ENCODE measurements at places on chromosomes 6 and 20.

- no peak for DNase-seq
Observed at GRCh38 chr20:57192311-57192710, 74.1 kb downstream of the BMP7 start.

DNA sequence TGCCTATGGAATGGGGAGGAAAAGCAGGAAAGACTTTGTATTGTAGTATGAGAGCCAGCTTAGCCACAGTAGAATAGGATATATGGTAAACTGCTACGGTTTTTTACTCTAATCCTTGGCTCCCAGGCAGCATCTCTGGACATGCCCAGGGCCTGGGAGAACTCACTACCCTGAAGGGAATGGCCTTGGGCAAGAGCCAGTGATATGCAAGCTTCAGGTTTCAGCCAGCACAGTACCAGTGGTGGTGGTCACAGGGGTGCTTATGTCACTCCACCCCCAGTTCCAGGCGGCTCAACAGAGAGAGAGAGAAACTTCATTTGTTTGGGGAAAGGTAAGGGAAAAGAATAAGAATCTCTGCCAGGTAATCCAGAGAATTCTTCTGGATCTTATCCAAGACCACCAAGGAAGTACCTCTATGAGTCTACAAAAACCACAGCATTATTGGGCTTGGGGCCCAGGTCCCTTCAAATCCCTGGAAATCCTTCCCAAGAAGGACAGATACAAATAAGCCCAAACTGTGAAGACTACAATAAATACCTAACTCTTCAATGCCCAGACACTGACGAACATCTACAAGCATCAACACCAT is 121.2 kb downstream of the THBS2 start:
- no peak for DNase-seq

- peak; percentile 75 for DNase-seq
Observed at GRCh38 chr6:101597693-101598092, 204.2 kb downstream of the GRIK2 start.

- no peak for DNase-seq
Observed at GRCh38 chr20:53077373-53078205, 105.4 kb downstream of the TSHZ2 start.

DNA sequence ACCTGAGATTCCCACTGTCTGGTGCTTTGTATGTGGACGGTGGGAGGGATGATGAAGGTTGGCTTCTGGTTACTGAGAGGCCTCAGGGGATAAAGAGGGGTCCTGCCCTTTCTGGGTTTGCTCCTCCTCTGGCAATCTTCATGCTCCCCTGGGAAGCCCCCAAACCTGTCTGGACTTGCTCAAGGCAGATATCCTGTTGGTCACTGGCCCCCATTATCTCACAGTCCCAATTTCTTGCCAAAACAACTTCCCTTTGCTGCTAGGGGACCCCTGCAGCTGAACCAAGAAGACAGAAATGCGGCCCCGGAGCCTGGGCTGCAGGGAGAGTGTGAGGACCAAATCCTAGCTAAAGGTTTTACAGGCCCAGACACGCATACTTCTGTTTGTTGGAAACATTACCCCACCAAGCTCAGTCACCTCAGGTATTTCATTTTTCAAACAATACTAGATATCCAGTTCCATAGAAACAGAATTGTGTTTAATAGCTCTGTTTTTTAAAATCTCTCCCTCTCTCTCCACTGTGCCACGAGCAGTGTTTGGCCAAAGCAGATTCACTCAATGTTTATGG is 63.4 kb upstream of the MRPS10 start:
- no peak for DNase-seq

- DNase-seq, result no peak
Observed at GRCh38 chr20:10925767-10926166, 252.0 kb upstream of the JAG1 start.

- no peak for DNase-seq
Observed at GRCh38 chr6:154520280-154520679, 9.8 kb upstream of the CNKSR3 start.

- no peak for DNase-seq
Observed at GRCh38 chr20:5928836-5929715, 21.3 kb downstream of the TRMT6 start.

DNA sequence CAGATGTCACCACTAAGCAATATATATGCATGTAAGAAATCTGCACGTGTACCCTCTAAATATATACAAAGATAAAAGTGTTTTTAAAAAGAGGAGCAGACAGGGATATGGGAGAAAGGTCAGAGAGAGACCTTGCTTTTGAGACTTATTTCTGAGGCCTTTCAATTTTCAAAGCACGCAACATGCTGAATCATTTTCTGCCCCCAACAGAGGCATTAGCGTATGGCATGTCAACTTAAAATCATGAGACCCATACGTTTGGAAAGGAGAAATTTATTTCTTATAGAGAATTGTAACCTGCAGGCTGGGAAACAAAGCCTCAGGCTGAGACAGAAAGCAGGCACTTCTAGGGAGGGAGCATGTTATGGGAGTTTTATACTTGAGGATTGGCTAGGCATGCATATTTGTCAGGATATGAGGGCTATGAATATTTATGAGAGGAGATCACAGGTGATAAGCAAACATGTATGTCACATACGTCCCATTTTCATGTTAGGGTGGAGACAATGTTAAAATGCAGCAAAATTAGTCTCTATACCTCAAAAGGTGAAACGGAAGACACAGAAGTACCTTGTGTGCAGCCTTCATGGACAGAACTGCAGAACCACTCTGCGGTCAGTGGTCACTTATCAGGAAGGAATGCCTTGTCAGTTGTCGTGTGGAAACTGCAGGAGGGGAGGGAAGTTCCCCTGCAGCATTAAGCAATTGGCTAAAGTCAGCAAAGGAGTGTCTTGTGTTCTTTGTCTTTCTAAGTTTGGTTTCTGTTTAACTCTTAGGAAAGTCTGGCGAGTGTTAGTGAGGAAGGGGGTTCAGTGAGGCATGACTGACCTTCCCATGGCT is 6.3 kb upstream of the GABRR2 start:
- no peak for DNase-seq

- no peak for DNase-seq
Observed at GRCh38 chr6:12298995-12299394, 8.8 kb downstream of the EDN1 start.

DNA sequence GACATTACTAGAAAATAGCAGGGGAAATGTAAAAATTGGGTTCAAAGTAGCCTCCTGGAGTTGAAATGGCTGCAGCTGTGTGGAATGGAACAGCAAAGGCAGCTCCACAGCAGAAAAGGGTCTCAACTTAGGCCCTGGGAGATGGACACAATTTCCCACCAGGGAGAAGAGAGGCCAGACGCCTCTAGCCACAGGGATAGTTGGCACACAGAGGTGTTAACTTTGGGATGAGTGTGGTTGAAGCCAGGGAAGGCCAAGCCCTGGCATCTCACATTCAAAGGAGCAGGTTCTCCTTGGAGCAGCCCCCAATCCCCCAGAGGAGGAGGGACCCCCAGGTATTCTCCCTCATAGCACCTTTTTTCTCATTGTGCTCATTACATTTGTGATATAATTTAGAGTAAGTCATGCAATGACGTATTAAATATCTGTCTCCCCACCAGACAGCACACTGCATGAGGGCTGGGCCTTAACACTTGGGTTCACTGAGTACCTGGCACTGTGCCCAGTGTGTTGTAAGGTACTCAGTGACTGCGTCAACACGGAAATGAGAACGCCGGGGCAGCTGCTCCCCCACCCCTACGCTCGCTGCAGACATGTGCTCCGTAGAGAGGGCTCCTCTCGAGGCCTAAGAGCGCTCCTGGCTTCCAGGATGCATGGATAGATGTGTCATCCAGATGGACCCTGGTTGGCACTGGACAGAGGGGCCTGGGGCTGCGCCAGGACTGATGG is 76.0 kb upstream of the CD93 start:
- DNase-seq, result no peak

DNA sequence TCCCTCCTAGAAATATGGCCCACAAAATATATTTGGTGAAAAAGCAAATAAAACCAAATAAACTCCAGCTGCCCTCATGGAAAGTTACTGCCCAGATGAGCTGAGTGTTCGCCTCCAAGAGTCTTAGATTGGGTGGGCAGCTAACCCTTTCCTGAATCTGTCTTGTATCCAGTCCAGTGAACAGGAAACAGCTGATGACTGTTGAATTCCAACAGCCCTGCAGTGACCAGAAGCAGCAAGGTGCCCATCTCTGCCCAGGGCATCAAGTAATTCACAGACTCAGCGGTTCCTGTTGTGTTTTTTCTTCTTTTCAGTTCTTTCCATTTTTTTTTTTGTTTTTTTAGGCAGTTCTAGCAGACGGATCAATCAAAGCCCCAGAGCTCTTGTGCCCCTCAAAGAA is 199.2 kb downstream of the UBE3D start:
- DNase-seq, result no peak

GRCh38 chr6:130970839-130971410 is 92.1 kb downstream of the EPB41L2 start:
- no peak for DNase-seq

DNA sequence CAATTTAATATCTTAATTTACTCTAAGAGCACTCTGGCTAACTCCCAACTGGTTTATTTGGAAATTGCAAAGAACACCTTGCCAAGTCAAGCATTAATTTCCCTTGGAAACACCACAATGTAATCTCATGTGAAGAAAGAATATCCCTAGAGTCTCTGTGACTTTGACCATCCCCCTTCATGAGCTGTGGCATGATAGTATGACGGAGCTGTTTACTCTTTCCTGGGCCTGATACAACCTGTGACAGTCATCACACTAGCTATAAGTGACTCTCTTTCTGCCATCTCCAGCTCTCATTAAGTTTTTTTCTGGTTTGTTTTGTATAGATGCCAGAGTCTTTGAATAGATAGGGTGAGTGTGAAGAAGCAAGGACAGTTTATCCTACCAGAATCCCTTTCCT is 470.3 kb upstream of the JARID2 start:
- DNase-seq, result no peak

DNA sequence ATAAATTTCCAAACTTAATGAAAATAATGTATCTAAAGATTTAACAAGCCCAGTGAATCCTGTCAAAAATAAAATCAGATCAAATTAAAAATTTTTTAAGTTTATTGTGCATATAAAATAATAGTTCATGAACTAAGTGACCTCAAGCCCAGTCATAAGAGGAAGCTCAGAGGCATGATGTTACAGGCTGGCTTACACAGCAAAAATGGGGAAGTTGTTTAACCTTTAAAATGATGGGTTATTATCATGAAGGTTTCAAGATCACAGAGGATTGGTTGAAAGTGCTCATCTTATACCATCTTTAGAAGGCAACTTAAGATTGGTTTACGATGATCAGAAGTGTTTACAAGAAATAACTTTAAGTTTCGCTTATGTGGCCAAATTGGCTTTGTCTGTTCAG is 102.5 kb downstream of the PAK5 start:
- DNase-seq, result no peak

DNA sequence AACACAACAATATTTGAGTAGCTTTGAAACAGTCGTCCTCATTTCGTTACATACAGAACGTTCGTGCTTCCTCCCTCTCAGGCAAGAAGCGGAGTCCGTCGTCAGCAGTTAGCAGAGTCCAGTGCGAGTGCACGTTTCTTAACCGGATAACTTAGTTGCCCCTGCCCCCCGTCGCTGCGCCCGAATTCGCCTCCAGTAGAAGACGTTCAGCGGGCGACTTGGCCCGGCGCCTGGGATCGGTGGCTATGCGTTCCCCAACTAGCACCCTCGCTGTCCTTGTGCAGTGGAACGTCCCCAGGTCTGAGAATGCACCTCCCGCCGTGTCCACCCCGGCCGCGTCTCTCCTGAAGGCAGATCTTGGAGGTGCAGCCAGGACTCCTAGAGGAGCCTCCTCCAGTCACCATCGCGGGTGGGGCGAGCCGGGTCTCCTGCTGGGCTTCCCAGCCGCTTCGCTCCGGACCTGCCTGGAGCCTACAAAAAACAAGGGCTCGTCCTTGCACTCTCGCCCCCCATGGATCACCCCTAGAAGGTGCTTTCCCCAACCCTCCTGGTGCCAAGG is 910 bp upstream of the PCSK2 start:
- DNase-seq, result no peak

DNA sequence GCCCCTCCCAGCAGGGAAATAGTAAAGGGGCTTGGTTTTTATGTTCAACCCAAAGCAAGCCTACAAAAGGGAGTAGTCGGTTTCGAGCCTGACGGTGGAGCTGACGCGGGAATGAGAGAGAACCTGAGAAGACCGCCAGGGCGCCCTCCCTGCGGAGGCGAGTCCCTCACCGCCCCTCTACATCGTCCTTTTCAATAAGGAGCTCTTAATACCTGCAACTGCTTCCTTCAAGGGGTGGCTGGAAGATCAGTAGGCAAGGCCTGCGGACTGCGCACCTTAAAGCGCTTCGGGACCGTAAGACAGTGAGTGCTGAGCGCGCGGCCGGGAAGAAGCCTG is 709 bp upstream of the ZNF76 start:
- DNase-seq, result peak; percentile 49

GRCh38 chr20:36092398-36093024 is 62.0 kb upstream of the EPB41L1 start:
- no peak for DNase-seq

DNA sequence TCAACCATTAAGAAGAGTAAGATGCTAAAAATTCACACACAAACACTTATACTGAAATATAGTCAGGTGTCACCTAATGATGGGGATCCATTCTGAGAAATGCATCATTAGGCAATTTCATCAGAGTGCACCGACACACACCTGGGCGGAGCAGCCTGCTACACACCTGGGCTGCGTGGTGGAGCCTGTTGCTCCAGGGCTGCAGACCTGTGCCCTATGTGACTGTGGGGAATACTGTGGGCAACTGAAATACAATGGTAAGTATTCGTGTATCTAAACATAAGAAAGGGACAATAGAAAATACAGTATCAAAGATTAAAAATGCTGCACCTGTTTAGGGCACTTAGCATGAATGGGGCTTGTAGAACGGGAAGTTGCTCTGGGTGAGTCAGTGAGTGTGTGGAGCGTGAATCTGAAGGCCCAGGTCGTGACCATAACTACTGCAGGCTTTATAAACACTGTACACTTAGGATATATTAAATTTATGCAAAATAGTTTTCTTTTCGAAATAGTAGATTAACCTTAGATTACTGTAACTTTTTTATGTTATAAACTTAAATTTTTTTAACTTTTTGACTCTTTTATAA is 124.4 kb upstream of the AFDN start:
- DNase-seq, result no peak

GRCh38 chr6:79872303-79872702 is 75.0 kb downstream of the ELOVL4 start:
- DNase-seq, result no peak

DNA sequence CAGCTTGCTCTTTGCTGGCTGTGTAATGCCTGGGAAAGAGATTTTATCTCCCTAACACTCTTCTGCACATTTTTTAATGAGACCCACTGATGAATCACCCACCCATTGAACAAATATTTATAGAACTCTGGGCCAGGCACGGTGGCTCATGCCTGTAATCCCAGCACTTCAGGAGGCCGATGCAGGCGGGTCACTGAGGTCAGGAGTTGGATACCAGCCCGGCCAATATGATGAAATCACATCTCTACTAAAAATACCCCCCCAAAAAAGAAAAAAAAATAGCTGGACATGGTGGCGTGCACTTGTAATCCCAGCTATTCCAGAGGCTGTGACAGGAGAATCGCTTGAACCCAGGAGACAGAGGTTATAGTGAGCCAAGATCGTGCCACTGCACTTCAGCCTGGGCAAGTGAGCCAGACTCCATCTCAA is 82.1 kb upstream of the SIRPA start:
- no peak for DNase-seq

GRCh38 chr20:31543966-31544598 is 29.8 kb downstream of the HM13 start:
- DNase-seq, result no peak

Measured in HAP-1 (cell line).